Activated T-helper 1 cell treated with anti-CD3 and anti-CD28 coated beads, Interleukin-2, amount 50 U/mL, for 16 hours (primary cell): ENCODE measurements at places on chromosomes 12 and 14.

GRCh38 chr12:51329742-51330141 is 5.8 kb upstream of the BIN2 start:
- no peak for DNase-seq

DNA sequence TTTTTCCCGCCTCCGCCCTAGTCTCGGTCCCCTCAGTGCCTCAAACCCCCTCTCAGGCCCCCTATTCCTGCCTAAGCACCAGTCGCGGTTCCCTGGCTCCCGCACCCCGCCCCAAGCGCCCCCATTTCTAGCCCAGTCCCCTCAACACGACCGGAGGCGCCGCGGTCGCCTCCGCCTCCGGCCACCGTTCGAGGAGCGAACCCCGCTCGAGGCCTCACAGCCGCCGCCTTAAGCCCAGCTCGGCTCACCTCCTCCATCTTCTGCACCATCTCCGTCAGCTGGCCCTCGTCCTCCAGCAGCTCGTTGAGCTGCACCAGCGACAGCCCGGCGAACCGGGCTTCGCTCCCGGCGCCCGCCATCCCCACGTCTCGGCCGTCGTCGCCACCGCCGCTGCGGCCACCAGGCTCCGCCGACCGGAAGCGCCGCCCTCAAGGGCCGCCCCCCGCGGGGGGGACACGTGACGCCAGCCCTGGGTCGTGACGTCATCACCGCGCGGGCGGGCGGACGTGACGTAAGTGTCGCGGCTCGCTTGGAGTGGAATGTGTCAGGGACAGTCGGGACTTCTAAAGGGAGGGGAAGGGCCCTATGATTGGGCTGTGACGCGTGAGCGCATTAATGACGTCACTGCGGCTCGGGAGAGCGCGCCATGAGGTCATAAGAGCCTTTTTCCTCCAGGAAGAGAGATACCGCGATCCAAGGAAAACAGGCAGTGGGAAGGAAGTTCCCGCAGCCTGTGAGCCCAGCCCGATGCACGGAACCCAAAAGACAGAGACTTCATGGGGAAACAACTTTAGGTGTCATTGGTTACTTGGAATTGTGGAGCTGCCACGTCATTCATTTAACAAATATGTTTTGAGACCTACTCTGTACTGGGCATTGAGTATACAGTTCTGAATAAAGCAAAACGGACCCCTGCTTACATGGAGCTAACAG is at the start of gene VPS37B:
Gene VPS37B (minus strand): TSS at position 421 of the 933 bp plus-strand sequence. CDS start 62 bp downstream, at position 359.
- DNase-seq, result peak; percentile 69

GRCh38 chr14:68815298-68816182 is 22.7 kb upstream of the ZFP36L1 start:
- no peak for DNase-seq

GRCh38 chr14:20583908-20584307 is 3.9 kb downstream of the RNASE11 start:
- no peak for DNase-seq

- no peak for DNase-seq
Observed at GRCh38 chr12:109888179-109889020, 8.1 kb upstream of the GLTP start.
